ENCODE measurements at places on chromosomes 6 and 20.

DNA sequence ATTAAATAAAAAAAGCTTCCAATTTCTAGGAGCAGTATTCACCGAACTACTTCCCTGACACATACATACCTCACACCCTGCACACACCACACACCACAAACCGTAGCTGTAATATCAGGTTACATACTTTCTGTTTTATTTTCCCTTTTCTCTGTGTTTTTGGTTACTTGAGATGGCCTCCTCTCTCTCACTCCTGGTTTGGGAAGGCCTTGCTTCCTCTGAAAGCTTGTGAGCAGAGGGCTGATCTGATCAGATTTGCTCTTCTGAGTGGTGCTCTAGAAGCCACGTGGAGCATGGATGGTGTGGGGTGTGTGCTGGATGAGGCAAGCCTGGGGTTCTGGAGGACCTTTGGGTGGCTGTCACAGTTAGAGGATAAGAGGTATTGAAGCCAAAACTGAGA, 20.9 kb downstream of the UTRN start:
- DNase-seq, result no peak

- DNase-seq, result no peak
These were observed 933 bp downstream of the SSR1 start for GRCh38 chr6:7311917-7312615.

GRCh38 chr20:17799575-17800227, 99.9 kb downstream of the BANF2 start:
- DNase-seq, result no peak

DNA sequence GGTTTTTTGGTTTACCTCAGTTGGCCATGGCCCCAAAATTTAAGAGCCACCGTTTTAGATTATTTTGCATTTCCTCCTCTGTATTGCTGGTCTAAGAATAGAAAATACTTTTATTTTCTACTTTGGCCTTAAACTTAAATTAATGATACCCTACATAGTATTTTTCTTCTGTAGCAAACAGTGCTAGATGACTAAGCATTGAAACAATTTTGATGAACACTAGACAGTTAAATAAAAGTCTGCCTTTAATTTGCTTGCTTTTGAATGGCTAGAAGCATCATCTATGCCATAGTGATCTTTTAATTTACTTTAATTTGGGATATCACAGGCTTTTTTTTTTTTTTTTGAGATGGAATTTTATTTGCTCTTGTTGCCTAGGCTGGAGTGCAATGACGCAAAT, 106.4 kb downstream of the CD109 start:
- no peak for DNase-seq

- DNase-seq, result no peak
These were observed 1.5 kb upstream of the SLC2A4RG start for GRCh38 chr20:63737945-63738686.

- no peak for DNase-seq
These were observed 32.5 kb upstream of the TMEM244 start for GRCh38 chr6:129893640-129894039.

DNA sequence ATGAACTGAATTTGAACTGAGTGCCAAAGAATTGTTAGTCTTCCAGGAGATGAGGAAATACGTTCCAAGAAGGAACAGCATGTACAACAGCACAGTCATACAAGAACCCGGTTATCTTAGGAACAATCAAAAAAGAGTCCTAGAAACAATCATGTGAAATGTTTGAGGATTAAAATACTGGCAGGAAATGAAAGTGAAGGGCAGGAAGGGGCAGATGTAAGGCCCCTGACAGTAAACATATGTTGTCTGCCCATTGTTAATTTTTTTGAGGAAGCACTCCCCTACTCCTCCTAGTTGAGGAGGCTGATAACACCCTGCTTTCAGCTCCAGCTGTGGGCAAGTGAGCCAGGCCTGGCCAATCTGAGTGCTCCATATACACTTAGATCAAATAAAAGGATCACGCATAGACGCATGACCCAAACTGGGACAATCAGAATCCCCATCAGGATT, 220.9 kb downstream of the HACE1 start:
- no peak for DNase-seq

DNA sequence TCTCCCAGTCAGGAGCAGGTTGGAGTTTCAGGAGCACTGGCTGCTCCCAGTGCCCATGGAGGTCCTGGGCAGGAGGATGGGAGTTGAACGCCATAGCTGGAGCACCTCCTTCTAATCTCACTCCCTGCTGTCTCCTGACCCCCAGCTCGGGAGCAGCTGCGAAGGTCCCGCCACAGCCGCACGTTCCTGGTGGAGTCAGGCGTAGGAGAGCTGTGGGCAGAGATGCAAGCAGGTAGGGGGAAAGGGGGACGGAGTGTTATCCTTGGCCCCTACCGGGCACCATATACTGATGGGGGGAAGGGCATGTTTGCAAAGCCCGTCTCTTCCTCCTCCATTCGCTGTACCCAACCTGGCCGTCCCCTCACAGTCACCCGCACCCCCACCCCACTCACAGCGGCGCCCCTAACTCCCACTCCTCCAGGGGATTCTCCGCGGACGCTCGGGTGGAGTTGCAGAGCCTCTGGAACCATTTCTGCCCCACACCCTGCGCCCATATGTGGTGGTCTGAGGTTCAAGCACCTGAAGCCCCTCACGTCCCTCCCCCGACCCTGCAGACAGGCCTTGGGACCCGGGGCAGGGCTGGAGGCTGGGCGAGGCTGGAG, 16.7 kb downstream of the HSPA12B start:
- DNase-seq, result no peak

DNA sequence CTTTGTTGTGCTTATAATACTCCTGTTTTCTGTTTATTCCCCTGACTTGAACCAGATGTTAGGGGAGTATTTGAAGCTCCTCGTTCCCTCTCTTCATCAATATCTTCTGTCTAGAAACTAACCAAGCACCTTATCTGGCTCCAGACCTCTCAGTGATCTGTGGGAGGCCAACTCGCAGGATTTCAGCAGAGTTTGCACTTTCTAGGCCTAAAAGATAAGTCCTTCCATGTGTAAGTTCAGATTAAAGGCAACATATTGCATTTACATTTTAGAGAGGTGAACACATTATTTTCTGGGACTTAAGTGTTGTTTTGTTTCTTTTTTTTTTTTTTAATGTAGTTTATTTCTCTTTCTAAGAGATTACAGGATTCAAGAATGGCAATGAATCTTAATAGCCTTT, 139.4 kb upstream of the AKAP12 start:
- DNase-seq, result no peak

- no peak for DNase-seq
These were observed 188.6 kb downstream of the ZDHHC14 start for GRCh38 chr6:157569543-157569942.

GRCh38 chr20:37386505-37387251, 40.7 kb downstream of the SRC start:
- no peak for DNase-seq

- DNase-seq, result no peak
These were observed 109.4 kb downstream of the TBXT start for GRCh38 chr6:166058064-166058739.

GRCh38 chr6:34544052-34544604, 12.0 kb downstream of the SPDEF start:
- no peak for DNase-seq

DNA sequence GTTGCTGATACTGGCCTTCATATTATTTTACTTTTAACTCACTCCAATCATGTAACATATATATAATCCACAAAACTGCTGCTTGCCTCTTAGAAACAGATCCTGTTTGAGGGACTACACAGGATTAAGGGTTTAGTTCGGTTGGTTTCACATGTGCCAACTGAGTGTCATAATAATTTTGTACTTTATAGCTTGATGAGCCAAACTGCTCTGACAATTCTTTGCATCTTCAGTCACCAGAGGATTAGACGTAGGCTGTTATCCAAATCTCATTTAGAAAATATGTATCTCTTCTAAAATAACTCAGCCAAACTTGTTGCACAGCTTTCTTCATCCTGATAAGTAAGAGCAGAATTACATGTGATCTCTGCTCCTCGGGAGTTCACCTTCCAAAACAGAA, 643.6 kb upstream of the PTCHD4 start:
- no peak for DNase-seq

DNA sequence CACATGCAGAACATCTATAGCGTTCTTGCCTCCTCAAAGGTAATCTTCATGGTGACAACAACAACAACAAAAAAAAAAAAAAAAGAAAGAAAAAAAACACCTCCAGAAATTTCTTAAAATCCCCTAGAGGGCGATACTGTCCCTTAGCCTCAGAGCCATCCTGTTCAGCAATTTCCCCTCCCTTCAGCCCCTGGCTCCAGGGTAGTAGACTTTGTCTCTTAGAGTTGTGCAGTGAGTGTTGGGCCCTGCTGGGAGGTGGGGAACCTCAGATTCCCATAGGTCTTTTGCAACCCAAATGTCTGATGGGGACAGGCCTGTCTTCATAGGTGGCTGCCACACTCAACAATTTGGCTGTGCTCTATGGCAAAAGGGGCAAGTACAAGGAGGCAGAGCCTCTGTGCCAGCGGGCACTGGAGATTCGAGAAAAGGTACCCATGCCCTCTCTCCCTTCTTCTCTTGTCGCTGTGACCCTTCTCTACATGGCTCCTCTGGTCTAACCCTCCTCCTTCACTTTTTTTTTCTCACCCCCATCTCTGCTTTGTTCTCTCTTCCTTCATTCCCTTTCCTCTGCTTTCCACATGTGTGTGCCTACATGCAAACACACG, 6.0 kb upstream of the PTK7 start:
- no peak for DNase-seq

- DNase-seq, result no peak
These were observed 16.1 kb downstream of the PLA2G7 start for GRCh38 chr6:46719099-46719498.

DNA sequence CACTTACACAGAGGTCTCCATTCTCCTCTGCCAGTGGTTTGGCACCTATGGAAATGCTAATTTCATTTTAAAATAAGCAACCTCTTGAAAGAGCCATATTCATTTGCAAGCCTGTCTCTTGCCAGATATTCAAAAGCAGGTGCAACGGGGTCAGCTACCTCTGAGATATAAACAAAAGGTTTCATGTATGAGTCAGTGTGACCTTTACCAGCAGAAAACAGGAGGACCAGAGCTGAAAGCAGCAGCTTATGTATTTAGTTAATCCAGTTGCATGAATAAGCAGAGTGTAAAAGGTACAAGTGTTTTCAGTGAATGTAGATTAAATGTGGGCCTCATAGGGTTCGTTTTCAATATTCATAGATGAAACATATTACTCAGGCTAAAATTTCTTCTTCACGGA, 56.0 kb downstream of the TENT5A start:
- no peak for DNase-seq

- no peak for DNase-seq
These were observed 4.2 kb upstream of the CCM2L start for GRCh38 chr20:32006053-32006452.

GRCh38 chr6:169960886-169961611, 209.6 kb downstream of the ERMARD start:
- DNase-seq, result no peak

- no peak for DNase-seq
These were observed 211.6 kb downstream of the WDR27 start for GRCh38 chr6:169490246-169490641.

DNA sequence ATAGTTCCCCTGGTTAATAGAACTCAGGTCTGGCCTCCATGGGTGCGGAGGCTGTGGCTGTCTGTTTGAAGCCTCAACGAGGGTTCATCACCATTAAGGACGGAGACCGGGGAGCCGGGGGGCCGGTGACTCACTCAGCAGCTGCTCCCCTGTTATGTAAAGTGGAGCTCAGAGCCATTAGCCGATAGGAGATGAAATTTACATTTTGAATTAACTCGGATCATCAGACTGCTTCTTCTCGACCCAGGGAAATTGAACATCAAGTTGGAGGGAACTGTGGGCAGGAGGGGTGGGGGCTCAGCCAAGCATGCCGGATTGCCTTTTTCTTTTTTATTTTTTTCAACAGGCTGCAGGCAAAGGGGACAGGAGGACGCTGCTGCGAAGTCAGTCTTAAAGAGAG, 12.3 kb downstream of the PCK1 start:
- no peak for DNase-seq

DNA sequence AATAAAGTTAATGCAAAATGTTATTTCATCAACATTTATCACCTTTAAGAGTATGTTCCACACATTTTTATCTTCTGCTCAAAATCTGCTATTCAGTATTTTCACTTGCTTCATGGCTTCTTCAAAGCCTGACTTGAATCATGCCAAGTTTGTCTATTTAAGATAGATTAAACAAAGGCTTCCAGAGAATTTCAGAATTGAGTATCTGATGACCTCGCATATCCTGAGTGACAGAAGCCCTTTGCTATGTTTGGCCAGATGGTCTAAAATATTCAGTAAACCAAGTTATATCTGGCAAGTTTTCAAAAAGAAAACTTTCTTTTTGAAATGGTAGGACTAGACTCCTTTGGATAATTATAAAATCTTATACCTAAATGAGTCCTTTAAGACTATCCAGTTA, 348.9 kb upstream of the KCNQ5 start:
- no peak for DNase-seq

GRCh38 chr6:14474816-14475215, 357.2 kb downstream of the CD83 start:
- DNase-seq, result no peak

DNA sequence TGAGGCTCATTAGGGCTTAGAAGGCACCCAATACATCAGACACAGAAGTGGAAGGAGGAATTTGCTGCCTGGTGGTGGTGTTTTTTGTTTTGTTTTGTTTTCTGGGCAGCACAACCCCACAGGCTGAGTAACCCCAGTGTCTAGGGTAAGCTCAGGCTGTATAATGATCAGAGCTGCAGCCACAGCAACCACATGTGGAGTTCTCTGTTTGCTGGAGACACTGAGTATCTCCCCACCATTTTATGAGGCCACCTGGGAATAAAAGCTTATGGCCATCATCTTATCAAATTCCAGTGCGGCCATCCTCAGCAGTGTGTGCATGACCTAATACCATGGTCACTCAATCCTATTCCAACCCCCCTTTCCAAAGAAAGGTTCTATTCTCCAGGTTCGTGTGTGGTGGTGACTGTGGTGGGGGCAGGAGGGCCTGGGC, 3.4 kb upstream of the DLL1 start:
- no peak for DNase-seq

GRCh38 chr20:59086923-59087322, 44.3 kb upstream of the PRELID3B start:
- DNase-seq, result no peak

DNA sequence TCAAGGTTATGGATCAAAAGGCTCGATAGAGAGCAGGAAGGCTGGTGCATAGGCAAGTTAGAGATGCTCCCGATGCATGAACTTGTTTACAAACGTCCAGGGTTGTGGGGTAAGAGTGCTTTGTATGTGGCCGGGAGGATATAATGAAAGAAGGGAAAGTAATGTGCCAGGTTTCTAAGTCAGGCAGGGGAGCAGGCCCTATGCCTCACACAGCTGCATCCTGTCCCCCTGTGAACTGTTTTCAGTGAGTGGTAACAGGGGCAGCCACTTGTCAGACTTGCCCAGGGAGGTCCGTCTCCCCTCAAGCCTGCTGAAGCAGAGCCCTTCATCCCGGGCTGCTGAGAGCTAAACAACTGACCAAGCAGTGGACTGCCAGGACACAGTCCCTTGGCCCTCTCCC, 19.4 kb downstream of the KCNK5 start:
- DNase-seq, result no peak

DNA sequence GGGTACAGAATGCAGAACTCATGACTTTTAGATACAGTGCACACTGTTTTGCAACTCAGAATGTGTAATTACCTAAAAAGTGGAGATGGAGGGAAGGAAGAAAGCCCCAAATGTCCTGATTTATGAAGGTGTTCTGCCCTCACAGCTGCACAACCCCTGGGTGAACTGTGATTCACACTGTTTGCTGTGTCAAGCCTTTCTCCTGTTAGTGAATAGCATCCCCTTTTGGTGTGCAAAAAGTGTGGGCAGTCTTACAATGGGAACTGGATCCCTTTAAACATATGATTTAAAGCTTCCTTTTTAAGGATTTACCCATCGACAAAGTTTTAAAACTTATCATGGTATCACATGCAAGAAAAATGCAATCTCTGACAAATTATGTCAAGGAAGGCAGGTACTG, 633.4 kb upstream of the EPHA7 start:
- no peak for DNase-seq

Data from activated CD4-positive, alpha-beta T cell treated with anti-CD3 and anti-CD28 coated beads, Interleukin-2, amount 50 U/mL, for 4 hours (primary cell).